Activated T-helper 17 cell treated with anti-CD3 and anti-CD28 coated beads, Interleukin-2, amount 50 U/mL, for 72 hours (primary cell): ENCODE measurements at places on chromosomes 2 and 18.
A peak's percentile ranks its signal among the peaks of the same experiment; 100 is the strongest.

GRCh38 chr2:203685081-203685621 lies 21.3 kb upstream of the CD28 start:
- no peak for ATAC-seq

GRCh38 chr18:11533942-11534496 lies 75.4 kb upstream of the SLC35G4 start:
- ATAC-seq, result no peak

- ATAC-seq, result peak; percentile 72
Measured at GRCh38 chr2:195563857-195564512, 93.0 kb upstream of the SLC39A10 start.

- no peak for ATAC-seq
Measured at GRCh38 chr2:1847846-1848598, 103.7 kb upstream of the PXDN start.

- no peak for ATAC-seq
Measured at GRCh38 chr18:37778417-37779165, 213.0 kb upstream of the CELF4 start.
